Daoy (cell line): ENCODE measurements at places on chromosomes 12 and 14.

GRCh38 chr14:100201701-100202100, 37.2 kb upstream of the YY1 start:
- DNase-seq: no peak

DNA sequence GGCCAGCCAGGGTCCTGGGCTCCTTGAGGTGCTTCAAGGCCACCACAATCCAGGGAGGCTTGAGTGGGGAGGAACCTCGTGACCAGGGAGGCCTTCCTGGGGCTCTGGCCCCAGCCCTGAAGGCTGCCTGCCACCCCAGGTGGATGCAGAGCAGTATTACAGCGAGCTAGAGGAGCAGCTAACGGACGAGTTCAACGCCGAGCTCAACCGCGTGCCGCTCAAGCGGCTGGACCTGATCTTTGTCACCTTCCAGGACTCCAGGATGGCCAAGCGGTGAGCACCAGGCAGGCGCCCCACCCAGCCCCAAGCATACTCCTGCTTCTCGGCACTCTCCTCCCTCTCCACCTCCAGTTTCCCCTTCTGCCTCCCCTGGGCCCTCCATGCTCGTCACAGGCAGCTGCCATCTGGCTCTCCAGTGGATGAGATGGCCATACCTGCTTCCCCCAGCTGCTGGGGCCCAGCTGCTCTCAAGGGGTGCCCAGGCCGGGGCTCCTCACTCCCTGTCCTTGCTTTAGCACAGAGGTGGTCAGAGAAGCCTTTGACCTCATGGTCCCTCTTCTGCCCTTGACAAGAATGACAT, 30.6 kb downstream of the NGB start:
- DNase-seq: no peak

DNA sequence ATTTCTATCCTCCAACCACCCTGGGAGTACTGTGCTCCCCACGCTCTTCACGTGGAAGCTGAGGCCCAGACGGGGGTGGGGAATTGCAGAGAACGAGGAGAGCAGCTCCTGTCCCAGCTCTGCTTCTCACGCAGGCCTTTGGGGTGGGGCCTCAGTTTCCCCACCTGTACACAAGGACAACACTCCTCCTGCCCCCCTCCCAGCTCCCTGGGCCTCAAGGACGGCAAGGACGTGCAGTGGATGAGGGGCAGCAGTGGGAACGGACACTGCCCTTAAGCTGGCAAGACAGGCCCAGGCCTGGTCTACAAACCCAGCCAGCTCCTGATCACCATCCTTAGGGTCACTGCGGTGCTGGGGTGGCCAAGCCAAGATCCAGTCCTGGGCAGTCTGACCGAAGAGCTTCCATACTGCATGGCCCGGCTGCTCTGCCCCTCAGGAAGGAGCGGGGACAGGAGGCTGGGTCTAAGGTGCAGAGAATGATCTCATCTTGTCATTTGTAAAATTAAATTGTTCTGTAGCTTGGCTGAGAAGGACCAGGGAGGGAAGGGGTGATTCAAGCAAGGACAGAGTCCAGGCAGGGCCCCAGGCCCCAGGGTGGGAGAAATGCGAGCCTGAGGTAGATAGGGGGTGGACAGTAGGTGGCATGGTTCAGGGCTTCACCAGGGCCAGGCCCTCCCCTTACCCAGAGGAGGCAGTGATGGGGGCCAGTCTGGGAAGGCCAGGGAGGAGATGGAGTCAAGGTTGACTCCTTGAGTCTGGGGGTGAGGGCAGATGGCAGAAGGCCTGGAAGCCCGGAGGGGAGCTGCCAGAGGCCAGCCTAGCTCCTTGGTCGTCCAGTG, 1.3 kb upstream of the CLBA1 start:
- DNase-seq: no peak

DNA sequence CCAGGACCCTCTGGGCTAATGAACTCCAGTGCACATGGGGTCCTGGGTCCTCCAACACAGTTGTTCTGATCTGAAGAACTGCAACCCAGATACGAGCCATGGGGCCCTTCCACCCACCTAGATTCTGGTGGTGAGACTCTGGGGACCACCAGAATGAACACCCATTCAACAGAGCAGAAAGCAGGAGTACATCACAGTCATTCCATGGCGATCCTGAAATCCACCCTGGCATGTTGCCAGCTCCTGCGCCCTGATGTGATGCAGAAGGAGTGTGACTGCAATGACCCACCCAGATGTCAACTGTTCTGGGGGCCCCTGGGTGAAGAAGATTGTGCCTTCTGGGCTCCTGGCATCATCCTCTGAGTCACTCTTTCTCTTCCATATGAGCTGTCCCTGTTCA, 211.6 kb downstream of the KIF26A start:
- peak; percentile 2 for DNase-seq

GRCh38 chr14:79465651-79466050, 745.7 kb downstream of the DIO2 start:
- DNase-seq: no peak

DNA sequence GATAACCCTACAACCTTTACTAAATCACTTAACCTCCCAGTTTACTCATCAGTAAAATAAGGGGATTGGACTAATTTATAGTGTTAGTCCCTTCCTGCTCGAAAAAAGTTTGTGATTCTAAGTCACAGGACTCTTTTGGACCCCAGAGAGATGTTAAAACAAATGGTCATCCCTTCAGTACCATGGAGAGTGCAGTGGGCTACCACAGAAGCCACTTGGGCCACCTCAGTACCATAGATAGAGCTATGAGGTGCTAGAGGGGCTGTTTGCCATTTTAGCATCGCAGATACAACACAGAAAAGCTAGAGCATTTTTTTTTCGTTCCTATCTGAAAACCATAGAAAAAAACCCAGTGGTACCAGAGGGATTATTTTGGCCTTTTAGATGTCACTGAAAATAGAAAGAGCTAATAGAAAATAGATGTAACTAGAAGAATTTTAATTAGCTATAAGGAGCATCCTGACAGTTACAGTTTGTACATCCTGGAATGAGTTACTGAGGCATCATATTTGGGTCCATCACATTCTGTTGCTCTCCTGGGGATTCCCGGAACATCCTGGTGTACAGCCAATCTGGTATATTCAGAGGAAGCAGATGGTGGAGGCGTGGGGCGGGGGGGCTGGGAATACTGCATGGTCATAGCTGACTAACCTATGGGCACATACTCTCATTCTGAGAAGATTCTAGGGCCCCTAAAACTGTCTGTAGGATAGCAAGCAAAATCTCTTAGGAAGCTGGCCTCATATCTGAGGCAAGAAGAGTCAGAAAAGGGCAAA, 2.8 kb downstream of the ZNF219 start:
- DNase-seq: peak; percentile 50

- DNase-seq: peak; percentile 68
Measured at GRCh38 chr12:30796891-30797371, 42.2 kb upstream of the CAPRIN2 start.

DNA sequence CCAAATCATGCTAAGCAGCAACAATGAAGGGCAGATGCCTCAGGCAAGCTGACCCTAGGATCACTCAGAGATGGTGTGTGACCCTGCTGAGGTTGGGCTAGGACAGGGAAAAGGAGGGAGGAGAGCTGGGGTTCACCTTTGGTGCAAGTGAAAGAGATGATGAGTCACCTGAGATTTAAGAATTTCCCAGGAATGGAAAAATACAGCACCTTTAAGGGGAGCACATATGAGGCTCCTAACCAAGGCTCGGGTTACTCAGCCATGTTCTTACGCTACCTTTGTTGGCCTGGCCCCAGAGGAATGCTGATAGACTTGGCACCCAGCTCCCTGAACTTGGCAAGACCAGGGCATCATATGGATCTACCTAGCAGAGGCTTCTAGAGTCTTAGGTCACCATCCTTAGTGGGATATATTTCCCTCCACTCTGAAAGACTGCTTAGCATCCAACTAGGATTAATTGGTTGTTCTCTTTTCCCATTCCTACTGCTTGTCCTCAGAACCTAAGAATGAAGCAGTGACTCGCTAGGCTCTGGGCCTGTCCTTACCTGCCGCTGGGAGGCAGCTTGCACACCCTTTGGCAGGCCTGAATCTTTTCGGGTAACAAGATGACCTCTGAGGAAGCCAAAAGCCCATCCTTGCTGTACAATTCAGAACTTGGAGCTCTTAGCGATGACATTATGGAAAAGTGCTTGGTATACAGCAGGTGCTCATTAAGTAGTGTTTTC, 4.0 kb upstream of the NAA25 start:
- no peak for DNase-seq

DNA sequence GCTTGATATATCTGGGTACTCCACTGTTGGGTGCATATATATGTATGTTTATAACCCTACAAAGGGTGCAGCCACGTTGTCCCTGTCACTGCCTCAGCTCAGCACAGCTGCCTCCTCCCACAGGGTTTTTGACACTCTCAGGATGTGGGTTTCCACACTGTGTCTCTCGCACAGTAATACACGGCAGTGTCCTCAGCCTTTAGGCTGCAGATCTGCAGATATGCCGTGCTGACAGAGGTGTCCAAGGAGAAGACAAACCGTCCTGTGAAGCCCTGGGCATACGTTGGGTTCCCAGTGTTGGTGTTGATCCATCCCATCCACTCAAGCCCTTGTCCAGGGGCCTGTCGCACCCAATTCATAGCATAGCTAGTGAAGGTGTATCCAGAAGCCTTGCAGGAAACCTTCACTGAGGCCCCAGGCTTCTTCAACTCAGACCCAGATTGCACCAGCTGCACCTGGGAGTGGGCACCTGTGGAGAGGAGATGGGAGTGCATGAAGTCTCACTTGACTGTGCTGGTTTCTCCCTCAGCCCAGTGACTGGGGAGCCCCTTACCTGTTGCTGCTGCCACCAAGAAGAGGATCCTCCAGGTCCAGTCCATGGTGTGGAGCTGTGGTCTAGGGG, 498.7 kb downstream of the TMEM121 start:
- no peak for DNase-seq

GRCh38 chr14:102655137-102655536, 62.7 kb downstream of the RCOR1 start:
- peak; percentile 39 for DNase-seq

GRCh38 chr14:91714805-91715204, 17.1 kb downstream of the CATSPERB start:
- DNase-seq: no peak

GRCh38 chr12:6354495-6355393, 12.9 kb upstream of the TNFRSF1A start:
- DNase-seq: no peak

DNA sequence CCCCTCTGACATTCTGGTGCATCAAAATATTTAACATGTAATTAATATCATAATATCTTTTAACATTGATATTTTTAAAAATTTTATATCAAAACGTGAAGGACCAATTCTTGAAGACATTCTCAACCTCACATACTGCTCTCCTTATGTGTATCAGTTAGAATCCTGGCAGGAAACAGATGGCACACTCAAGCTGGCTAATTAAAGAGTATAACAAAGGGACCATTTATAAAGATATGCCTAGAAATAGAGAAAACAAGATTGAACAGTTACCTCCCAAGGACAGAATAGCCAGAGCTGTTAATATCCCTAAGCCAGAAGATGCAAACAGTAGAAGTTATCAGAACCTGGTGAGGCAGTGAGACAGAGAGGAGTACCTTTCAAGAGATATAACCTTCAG, 368.7 kb downstream of the NELL2 start:
- no peak for DNase-seq

GRCh38 chr12:123457980-123458779, at the start of gene SNRNP35:
SNRNP35 (plus strand) TSS chr12:123458139; CDS start chr12:123465541, 7,402 bp downstream.
- peak; percentile 92 for DNase-seq

DNA sequence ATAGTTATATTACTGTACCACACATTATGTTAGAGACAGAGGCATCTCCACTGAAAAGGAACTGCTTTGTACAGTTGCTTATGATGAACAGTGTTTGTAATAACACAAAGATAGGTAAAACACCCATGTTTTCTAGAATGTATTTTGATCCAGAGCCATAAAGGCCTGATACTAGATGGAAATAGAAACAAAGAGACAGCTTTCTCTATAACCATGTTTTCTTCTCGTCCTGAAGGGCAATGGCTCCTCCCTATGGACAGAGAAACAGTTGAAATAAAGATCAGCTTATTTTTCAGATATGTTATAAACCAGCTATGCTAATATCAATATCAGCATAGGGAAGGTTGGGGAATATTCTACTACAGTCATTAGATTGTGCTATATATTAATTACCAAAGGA, 109.2 kb downstream of the ATXN7L3B start:
- DNase-seq: peak; percentile 13

GRCh38 chr14:100622224-100622623, 35.0 kb upstream of the BEGAIN start:
- no peak for DNase-seq

- no peak for DNase-seq
Measured at GRCh38 chr12:90569685-90570084, 385.3 kb downstream of the CCER1 start.

GRCh38 chr12:79685068-79685467, 5.7 kb downstream of the PAWR start:
- DNase-seq: peak; percentile 34
